Inflammatory macrophage (primary cell): ENCODE measurements at places on chromosomes 5 and 9.

DNA sequence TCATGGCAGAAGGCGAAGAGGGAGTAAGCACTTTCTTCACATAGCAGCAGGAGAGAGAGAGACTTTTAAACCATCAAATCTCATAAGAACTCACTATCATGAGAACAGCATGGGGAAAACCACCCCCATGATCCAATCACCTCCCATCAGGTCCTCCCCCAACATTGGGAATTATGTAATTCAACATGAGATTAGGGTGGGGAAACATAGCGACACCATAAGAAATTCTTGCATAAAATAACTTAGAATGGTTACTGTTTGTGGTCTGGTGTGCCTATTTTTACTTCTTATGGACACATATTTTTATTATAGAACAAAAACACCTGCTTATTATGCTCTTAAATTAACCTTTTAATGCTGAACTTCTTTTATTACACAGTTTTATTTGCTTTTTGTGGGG, 298.1 kb downstream of the PJA2 start:
- no peak for DNase-seq

- DNase-seq = no peak
Measured at GRCh38 chr9:87551772-87552217, 54.1 kb downstream of the DAPK1 start.

- no peak for DNase-seq
Measured at GRCh38 chr5:108083232-108083631, 298.7 kb downstream of the FBXL17 start.

GRCh38 chr9:126984969-126985368, 70.4 kb downstream of the RALGPS1 start:
- no peak for DNase-seq

DNA sequence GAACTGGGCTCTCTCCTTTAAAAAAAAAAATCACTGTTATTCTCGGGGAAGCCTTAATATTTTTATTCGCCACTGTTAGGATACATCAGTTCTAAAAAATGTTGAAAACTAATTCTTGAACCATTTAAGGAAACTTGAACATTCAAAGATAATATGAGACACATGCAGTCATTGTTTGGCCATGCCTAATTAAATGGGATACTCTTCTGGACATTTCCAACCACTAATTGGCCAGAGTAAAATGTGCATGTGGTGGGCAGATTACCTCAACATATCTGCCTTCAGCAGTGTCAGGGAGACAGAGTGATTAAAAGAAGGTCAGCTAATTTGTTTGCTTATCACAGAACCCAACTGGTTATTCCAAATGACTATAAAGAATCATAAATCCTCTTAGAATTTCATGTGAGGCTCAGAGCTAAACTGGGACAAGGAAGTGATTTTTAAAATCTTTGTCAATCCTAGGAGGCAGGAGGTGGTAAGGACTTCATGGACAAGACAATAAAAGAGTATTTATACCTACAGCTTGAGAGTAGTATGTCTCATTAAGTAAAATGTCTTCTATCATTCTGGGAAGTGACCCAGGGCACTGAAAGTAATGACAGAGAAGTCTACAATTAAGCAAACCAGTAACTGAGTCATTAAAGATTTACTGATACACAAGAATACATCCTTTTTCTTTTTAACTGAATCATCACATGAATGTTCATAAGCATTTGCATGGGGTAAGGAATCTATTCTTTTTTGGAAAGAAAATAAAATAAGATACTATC, 242.9 kb upstream of the TRPM3 start:
- DNase-seq = no peak

DNA sequence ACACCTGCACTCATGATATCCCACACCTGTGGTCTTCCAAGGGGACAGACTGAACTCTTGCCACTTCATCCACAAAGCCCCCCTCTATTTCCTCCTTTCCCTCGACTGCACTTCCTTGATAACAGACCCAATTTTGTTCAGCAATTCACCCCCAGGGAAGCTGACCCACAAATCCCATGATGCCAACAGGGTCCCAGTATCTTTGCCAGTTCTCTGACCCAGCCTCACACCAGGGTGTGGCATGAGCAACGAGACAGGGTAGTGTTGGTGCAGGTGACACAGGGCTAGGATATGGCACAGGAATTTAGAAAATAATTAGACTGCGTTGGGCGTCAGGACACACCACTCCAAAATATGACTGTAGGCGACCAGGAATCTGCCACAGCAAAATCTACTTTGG, 30.2 kb upstream of the KCNIP1 start:
- no peak for DNase-seq

GRCh38 chr5:53326424-53327153, 153.8 kb upstream of the FST start:
- no peak for DNase-seq

- DNase-seq = no peak
Measured at GRCh38 chr9:123407217-123407851, 51.3 kb downstream of the CRB2 start.

DNA sequence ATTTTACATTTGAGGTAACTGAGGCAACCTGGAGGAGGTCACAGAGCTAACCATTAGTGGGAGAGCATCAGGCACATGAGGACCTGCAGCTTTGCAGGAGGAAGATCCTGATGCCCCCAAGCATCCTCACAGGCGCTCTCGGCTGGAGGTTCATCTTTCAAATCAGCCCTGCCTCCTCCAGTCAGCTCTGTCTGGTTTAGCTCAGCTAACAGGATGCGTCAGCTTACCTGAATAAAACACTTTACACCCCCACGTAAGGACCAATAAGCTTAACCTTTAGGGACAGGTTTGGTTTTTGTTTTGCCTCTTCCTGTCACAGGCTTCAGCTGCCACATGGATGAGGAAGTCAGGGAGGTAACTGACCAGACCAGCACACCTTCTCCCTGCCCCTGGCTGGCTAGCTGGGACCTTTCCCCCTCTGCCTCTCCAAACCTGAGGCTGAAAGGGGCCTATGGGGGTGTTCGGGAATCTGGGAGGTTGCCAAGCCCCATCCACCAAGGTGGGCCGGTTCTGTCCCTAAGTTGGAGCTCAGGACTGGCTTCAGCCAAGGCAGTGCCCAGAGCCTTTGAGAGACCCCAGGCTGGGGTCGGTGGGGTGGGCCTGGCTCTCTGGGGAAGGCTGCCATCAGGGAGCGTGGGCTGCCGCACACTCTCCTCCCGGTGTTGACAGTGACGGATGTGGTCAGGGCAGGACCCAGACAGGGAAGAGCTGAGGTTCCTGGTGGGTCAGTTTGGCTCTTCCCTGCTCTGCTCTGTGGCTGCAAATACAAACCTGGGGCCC, 20.0 kb upstream of the FCN1 start:
- DNase-seq = no peak

DNA sequence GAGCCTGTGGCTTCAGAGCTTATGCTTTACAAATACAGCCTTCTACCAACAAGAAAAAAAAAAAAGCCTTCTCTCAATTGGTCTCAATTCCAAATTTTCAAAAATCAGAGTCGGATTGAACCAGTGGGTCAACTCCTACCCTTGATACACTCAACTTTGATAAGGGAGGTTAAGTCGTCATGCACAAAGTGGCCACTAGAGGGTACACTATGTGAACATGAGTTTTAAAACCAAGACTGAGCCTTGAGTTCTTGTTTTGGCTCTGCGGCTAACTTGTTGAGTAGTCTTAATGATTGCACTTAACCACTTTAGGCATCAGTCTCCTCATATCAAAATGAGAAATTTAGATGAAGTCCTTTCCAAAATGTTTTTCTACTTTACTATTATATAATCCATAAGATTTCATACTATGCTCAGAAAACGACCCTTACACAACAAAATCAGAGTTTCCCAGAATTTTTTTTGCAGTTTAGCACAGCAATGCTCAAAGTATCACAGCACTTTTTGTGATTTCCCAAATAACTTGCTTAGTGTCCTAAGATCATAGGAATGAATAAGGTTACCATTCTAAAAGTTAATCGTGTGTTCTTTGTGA, 92.9 kb upstream of the MTAP start:
- peak; percentile 76 for DNase-seq
